ENCODE measurements at places on chromosomes 3 and 15.

GRCh38 chr3:116078561-116078960 lies 366.7 kb downstream of the LSAMP start:
- H3K4me3 ChIP-seq, result no peak overlapping the region
- no peaks in the 10 kb centered on the region for H3K27me3 ChIP-seq
- no peaks in the 10 kb centered on the region for H3K36me3 ChIP-seq
- H3K4me1 ChIP-seq, result no peaks in the 10 kb centered on the region

GRCh38 chr3:81612768-81613167 lies 148.7 kb downstream of the GBE1 start:
- H3K4me3 ChIP-seq, result no peak overlapping the region
- no peak for DNase-seq
- H3K27ac ChIP-seq, result no peak overlapping the region
- no peaks in the 10 kb centered on the region for H3K4me1 ChIP-seq
- no peaks in the 10 kb centered on the region for H3K36me3 ChIP-seq

DNA sequence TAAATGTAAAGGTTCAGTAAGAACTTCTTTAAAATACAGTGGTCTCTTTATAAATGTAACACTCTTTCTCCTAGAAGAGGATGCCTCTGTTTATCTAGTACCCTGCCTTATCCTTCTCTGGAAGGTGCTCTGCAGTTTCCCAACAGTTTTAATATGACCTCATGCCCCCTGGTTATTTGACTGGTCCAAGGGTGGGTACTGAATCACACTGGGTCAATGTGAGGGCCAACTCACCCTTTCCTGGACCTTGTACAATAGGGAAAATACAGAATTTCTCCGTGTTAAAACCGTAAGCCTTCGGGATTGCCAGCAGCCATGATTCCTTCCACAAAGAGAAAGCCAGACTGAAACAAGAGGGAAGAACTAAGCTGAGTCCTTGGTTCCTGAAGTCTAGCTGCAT lies 9.2 kb downstream of the DCBLD2 start:
- no peaks in the 10 kb centered on the region for H3K27me3 ChIP-seq
- no peaks in the 10 kb centered on the region for H3K4me1 ChIP-seq
- DNase-seq, result no peak
- no peak overlapping the region for H3K27ac ChIP-seq

GRCh38 chr15:67322481-67322880 lies 67.9 kb downstream of the IQCH start:
- no peaks in the 10 kb centered on the region for H3K4me1 ChIP-seq
- no peak overlapping the region for H3K27ac ChIP-seq
- no peaks in the 10 kb centered on the region for H3K36me3 ChIP-seq
- no peak overlapping the region for H3K4me3 ChIP-seq
- no peaks in the 10 kb centered on the region for H3K27me3 ChIP-seq

- H3K4me1 ChIP-seq, result no peaks in the 10 kb centered on the region
- H3K27me3 ChIP-seq, result no peaks in the 10 kb centered on the region
- DNase-seq, result no peak
These were observed 255.7 kb downstream of the CNTN6 start for GRCh38 chr3:1348547-1348946.

DNA sequence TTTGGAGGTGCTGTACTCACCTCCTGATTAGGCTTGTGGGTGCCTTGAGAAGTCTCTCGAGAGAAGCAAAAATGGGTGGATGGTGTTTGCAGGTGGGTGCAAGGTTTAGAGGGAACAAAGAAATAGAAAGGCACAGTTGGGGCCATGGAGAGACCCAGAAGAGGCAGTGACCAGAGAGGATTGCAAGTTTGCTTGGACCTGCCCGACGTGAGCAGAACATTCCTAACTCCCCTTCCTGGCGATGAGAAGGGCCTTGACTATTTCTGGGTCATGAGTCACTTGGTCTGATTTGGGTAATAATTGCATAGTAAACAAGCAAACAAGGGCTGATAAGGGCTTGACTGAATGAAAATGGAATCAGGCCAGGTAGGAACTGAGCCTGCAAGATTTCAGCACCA lies 7.0 kb upstream of the CTSH start:
- H3K4me1 ChIP-seq, result peaks cover 7% of the 10 kb centered on the region
- no peak overlapping the region for H3K27ac ChIP-seq
- H3K4me3 ChIP-seq, result no peak overlapping the region
- no peak for DNase-seq
- H3K27me3 ChIP-seq, result no peaks in the 10 kb centered on the region

DNA sequence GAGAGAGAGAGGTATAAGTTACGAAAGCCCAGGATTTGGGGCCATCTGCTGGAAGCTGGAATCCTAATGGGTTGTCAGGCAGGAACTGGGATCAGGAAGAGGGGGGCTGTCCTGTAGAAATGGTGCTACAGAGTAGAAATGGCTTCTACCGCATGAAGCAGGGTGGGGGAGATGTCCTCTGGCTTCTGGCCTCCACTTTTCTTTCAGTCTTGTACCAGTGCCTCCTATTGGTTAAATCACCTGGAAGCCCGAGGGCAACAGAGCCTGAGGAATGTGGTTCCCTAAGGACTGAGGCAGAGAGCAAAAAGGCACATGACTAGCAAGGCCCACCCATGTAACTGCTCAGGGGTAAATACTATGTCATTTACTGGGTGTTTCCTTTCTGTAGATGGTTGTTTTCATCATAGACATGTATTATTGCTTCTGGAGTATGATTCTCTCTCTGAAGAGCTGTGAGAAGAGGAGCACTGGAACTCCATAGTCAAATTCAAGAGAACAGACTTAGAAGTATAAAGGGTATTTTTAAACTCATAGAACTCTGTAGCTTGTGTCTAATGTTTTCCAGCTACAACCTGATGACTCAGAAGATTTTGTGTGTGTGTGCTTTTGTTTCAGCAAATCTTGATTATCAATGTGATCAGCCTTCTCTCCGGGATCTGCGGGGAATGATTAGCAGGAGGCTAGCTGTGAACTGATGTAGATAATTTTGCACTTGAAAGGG lies 20.2 kb upstream of the MITF start:
- no peaks in the 10 kb centered on the region for H3K4me1 ChIP-seq
- no peaks in the 10 kb centered on the region for H3K27me3 ChIP-seq
- H3K27ac ChIP-seq, result no peak overlapping the region
- no peak overlapping the region for H3K4me3 ChIP-seq
- no peaks in the 10 kb centered on the region for H3K36me3 ChIP-seq

GRCh38 chr3:29757054-29757777 lies 476.3 kb downstream of the RBMS3 start:
- H3K36me3 ChIP-seq, result no peaks in the 10 kb centered on the region
- H3K27me3 ChIP-seq, result no peaks in the 10 kb centered on the region
- no peak overlapping the region for H3K4me3 ChIP-seq
- no peaks in the 10 kb centered on the region for H3K4me1 ChIP-seq
- no peak overlapping the region for H3K27ac ChIP-seq

DNA sequence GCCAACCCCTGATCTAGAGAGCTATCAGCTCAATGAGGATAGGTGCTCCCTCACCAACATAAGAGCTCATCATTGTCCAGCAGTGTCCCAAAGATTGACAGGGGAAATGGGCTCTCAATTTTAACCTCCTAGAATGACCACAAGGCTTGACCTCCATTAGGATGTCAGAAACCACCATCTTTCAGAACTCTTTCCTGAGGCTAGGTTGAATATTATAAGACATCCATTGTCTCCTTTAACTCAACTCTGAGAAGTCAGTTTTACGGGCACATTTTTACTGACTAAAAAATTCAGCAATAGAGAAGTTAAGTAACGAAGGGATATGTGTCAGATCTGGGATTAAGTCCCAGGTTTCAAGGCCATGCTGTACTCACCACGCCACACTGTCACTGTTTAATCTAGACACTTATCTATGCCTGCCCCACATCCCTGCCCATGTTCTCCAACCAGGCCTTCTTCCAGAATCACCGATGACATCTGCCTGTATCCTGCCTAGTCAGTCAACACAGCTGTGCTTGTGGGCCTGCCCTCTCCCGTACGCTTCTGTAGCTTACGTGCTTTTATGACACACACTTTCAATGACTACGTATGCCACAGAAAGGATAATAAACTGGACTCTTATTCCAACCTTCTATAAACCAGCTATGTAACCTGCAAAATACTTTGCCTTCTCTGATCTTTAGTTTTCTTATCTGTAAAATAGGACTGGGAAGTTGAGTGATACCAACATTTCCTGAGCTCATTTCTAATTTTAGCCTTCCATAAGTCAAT lies 17.1 kb upstream of the MUC13 start:
- no peaks in the 10 kb centered on the region for H3K27me3 ChIP-seq
- H3K4me3 ChIP-seq, result no peak overlapping the region
- H3K36me3 ChIP-seq, result no peaks in the 10 kb centered on the region
- H3K4me1 ChIP-seq, result no peaks in the 10 kb centered on the region
- DNase-seq, result no peak
- no peak overlapping the region for H3K27ac ChIP-seq
